Hepatocyte (in vitro differentiated cells): ENCODE measurements at places on chromosomes 2 and 18.

DNA sequence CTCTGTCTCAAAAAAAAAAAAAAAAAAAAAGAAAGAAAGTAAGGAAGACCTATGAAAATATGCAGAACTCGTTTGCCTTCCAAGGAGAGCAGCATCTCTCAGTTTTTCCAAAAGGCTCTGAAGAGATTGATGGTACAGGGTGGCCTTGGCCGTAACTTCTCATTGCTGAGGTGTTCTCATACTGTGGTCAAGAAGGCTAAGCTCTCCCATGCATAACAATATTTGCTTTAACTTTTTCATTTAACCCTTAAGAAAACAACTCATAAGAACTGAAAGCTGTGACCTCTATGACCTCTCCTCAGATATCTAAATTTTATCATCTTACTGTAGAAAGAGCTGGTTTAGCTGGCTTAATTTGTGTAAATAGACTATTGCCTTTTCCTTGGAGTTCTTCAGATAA, 37.1 kb upstream of the GATA6 start:
- H3K4me1 ChIP-seq = no peaks in the 10 kb centered on the region
- H3K27ac ChIP-seq = no peak overlapping the region
- DNase-seq = no peak
- no peaks in the 10 kb centered on the region for H3K36me3 ChIP-seq

DNA sequence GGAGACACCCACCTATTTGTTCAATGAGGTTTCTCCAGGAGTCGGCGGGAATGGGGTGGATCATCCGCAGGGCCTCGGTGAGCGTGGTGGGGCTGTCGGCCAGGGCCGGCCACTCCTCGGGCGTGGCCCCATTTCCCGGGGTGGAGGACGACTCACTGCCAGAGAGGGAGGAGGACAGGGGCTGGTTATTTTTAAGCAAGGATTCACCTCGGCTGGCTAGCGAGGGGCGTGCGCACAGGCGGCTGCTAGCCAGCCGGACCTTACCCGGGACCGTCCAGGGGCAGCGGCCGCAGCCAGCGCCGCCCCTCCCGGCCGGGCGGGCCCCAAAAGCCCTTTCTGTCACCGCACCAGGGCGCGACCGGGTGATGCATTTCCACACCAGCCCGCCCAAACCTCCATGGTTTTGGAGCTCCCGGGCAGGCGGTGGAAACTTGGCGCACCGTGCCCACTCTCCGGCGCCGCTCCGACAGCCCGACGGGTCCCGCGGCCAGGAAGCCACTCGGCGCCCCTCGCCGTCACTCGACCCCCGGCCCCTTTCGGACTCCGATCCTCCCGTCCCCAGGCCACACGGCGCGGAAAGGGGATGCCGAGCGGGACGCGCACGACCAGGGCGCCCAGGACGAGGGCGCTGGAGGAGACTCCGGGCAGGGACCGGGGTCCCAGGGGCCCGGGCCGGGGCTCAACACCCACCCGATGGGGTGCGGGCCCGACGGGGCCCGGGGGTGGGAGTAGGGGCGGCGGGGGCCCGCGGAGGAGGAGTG, 57.1 kb downstream of the SNORC start:
- no peak overlapping the region for H3K4me3 ChIP-seq
- no peak overlapping the region for H3K27ac ChIP-seq
- no peaks in the 10 kb centered on the region for H3K36me3 ChIP-seq

GRCh38 chr18:1050012-1050657, 145.5 kb downstream of the ADCYAP1 start:
- H3K4me3 ChIP-seq = no peak overlapping the region
- DNase-seq = no peak
- no peaks in the 10 kb centered on the region for H3K27me3 ChIP-seq
- H3K27ac ChIP-seq = no peak overlapping the region

DNA sequence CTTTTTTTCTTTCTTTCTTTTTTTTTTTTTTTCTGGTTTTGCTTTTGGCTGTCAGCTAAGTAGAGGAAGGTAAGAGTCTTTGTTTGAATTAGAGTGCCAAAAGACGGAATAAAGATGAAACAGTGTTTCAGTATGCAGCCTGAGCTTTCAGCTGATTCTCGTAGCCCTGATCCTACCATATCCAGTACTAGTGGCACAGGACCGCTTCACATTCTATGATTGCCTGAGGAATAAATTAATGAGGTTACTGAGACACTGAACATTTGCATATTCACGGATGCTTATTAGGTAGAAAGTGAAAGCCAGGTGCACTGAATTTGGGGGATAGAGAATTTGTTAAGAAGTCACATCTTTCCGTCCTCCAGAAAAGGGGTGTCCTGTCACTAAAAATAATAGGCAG, 421.5 kb upstream of the POU3F3 start:
- H3K27ac ChIP-seq = no peak overlapping the region
- DNase-seq = no peak
- no peaks in the 10 kb centered on the region for H3K36me3 ChIP-seq
- H3K4me3 ChIP-seq = no peak overlapping the region
- no peaks in the 10 kb centered on the region for H3K27me3 ChIP-seq

- no peaks in the 10 kb centered on the region for H3K36me3 ChIP-seq
- H3K27ac ChIP-seq = no peak overlapping the region
- H3K27me3 ChIP-seq = no peaks in the 10 kb centered on the region
- no peak for DNase-seq
Observed at GRCh38 chr2:109168086-109168485, 39.1 kb downstream of the SH3RF3 start.

- no peak overlapping the region for H3K27ac ChIP-seq
- H3K27me3 ChIP-seq = no peaks in the 10 kb centered on the region
- no peaks in the 10 kb centered on the region for H3K4me1 ChIP-seq
- no peak overlapping the region for H3K4me3 ChIP-seq
- DNase-seq = no peak
Observed at GRCh38 chr2:39732482-39732881, 46.6 kb downstream of the THUMPD2 start.
